ENCODE measurements at places on chromosomes 4 and X.

GRCh38 chrX:39952989-39953388 is 144.8 kb downstream of the BCOR start:
- no peak for DNase-seq

- no peak for DNase-seq
Measured at GRCh38 chr4:110271986-110272385, 73.6 kb upstream of the ELOVL6 start.

DNA sequence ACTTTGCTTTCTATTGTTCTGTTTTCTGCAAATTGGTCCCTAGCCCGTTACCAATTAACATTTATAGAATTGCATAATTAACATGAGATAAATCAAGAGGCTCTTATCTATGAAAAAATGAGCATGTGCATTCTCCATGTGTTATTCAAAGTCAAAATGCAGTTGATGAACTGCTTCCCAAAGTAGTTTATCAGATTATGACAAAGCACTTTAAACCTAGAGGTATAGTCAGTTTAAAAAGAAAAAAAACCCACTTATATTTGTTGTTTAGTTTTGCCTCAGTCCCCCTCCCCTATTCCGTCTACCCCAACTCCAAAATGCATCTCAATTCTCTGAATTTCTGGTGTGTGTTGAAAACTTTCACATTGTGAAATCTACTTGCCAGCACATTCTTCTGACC is 119.5 kb downstream of the ATXN3L start:
- DNase-seq = no peak

- DNase-seq = no peak
Measured at GRCh38 chr4:114807759-114808404, 209.3 kb downstream of the UGT8 start.

- no peak for DNase-seq
Measured at GRCh38 chr4:84110040-84110439, 389.1 kb downstream of the NKX6-1 start.

- no peak for DNase-seq
Measured at GRCh38 chrX:16199343-16199742, 32.1 kb downstream of the MAGEB17 start.

GRCh38 chr4:165945991-165946390 is 73.0 kb downstream of the TLL1 start:
- DNase-seq = no peak

DNA sequence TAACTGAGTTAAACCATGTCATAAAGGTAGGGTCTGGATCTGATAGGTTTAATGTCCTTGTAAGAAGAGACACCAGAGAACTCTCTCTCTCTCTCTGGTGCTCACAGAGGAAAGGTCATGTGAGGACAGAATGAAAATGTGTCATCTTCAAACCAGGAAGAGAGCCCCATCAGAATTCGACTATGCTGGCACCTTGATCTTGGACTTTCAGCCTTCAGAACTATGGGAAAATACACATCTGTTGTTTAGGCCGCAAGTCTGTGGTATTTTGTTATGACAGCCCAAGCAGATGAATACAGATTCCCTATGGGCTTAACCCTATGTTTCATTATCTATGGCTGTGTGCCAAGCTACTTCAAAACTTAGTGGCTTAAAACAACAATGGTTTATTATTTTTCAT is 105.5 kb upstream of the DDIT4L start:
- no peak for DNase-seq

- DNase-seq = no peak
Measured at GRCh38 chr4:71095141-71095540, 101.7 kb downstream of the DCK start.

- peak; percentile 27 for DNase-seq
Measured at GRCh38 chr4:149951152-149951900, 126.9 kb upstream of the DCLK2 start.

GRCh38 chr4:24880186-24880585 is 32.7 kb downstream of the CCDC149 start:
- DNase-seq = no peak

Measured in spinal cord (tissue), 10 donors.